ENCODE measurements at places on chromosomes 2 and 18.

GRCh38 chr2:176405477-176405876 lies 136.2 kb downstream of the MTX2 start:
- no peak for DNase-seq

DNA sequence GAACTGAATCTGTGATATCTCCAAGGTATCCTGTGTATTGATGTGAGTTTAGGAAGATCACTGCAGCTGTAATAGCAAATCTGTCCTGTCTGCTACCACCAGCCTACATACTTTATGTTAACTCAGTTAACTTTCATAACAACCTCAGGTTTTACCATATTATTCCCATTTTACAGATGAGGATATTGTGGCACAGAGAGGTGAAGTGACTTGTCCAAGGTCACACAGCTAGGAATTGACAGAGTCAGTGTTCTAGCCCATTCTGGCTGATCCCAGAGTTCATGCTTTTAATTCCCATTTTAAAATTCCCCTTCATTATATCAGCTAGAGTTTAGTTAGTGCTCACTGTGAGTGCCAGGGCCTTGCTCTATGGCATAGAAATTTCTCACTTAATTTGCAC lies 49.4 kb downstream of the PLEK start:
- DNase-seq: no peak

- DNase-seq: no peak
Observed at GRCh38 chr2:24623535-24623934, 132.5 kb downstream of the NCOA1 start.

GRCh38 chr2:44430342-44430741 lies 68.6 kb downstream of the CAMKMT start:
- DNase-seq: no peak

- no peak for DNase-seq
Observed at GRCh38 chr2:61318553-61318952, 152.3 kb downstream of the USP34 start.

- no peak for DNase-seq
Observed at GRCh38 chr18:22753130-22753831, 179.8 kb upstream of the RBBP8 start.

DNA sequence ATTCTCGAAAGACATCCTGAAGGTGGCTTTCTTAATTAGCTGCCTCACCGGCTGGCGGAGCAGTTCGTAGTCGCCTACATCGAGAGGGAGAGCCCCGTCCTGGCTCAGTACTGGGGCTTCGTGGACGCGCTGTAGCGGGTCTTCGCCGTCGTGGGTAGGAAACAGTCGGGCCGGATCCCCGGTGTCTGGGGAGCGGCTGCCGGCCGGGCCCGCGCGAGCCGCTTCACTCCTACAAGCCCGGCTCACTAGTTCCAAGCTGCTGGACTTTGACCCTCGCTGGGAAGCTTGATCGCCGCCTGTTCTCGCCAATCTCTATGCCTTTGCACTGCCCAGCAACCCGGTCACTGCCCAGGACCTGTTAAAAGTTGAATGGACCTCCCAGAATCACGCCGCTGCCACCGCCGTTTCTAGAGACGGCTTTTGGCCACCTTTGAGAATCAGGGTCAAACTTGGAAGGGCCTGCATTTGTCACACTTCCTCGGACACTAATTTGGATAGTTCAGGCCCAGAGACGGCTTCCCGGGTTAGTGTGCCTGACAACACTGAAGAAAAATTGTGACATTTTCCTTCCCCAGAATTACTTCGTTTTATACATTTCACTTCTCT lies 41.4 kb upstream of the AKAIN1 start:
- DNase-seq: peak; percentile 21

- no peak for DNase-seq
Observed at GRCh38 chr2:54482715-54483114, 26.6 kb downstream of the SPTBN1 start.

DNA sequence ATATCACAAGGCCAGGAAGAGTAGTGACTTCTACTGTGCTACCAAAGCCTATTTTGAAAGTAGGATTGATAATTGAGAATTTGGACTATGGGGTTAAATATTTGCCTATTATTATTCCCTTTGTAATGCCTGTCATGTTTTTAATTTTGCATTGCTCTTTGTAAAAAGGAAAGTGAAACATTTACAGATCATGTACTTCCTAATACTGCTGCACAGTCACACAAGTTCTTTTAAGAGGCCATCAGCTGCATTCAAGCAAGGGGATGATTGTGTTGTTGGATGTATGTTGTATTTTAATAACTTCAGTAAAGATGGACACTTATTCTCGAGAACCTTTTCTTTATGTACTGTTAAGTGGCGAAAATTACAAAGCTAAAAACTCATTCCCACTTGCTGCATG lies 70.1 kb downstream of the PLEKHA3 start:
- DNase-seq: no peak

DNA sequence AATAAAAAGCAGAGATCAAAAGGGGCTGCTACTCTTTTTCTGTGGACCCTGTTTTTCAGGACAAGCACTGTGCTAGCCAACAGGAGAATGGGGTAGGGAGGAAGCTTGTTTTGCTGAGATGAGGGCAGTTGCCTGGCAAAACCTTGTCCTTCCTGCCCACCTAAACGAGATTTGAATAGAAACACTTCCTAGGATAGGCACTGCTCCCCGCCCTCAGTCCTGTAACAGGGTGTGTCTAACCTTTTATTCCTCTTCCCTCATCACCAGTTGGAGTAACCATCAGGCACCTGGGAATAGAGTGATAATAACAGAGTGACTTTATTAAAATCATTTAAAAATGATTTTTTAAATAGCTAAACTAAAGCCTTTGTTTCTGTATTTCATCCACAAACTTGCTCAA lies 368.8 kb downstream of the LNPK start:
- no peak for DNase-seq

- DNase-seq: no peak
Observed at GRCh38 chr2:232308986-232309385, 69.6 kb upstream of the ALPP start.

Data from activated CD4-positive, alpha-beta T cell treated with anti-CD3 and anti-CD28 coated beads, Interleukin-2, amount 50 U/mL, for 16 hours (primary cell).